Stromal cell of bone marrow (primary cell): ENCODE measurements at places on chromosomes 16 and 17.

- DNase-seq: no peak
Observed at GRCh38 chr17:72346306-72346705, 225.5 kb downstream of the SOX9 start.

GRCh38 chr17:31780483-31780882 lies 78.6 kb downstream of the COPRS start:
- DNase-seq: no peak

- DNase-seq: peak; percentile 93
Observed at GRCh38 chr16:69482410-69482991, 58.1 kb downstream of the CYB5B start.

DNA sequence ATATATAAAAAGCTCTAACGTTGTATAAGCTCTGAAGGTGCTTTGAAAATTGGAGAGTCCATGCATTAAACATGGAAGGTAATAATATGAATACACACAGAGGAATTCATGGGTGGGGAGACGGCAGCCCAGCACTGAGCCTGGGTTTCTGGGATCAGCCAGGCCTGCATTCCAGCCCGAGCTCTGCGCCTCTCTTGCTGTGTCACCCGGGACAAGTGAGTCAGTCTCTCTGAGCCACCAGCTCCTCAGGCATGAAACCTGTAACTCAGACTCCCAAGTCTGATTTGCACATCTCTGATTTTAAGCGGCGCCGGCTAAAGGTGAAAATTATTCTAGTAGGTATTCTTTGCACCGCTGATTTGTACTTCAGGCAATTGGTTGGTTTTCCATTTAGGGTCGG lies 238.8 kb downstream of the MRTFB start:
- no peak for DNase-seq

- no peak for DNase-seq
Observed at GRCh38 chr16:57724531-57724930, 11.0 kb upstream of the KATNB1 start.

GRCh38 chr17:76527430-76528111 lies 9.9 kb downstream of the CYGB start:
- DNase-seq: peak; percentile 76

DNA sequence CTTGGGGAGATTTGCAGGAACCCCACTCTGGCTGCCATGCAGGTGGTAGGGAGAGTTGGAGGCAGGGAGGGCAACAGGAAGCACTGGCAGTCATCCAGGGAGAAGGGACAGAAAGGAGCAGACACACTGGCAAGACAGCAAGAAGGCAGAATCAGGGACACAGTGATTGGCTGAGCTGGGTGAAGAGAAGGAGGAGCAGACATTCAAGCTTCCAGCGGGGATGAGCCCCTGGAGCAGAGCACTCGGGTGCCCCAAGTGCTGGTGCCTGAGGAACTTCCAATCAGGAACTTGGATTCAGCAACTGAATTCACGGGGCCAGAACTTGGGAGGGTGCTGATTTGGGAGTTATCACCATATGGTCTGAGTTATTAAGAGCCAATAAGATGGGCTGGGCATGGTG lies 6.3 kb upstream of the ITGA3 start:
- no peak for DNase-seq

GRCh38 chr16:14284930-14285512 lies 213.9 kb downstream of the MRTFB start:
- DNase-seq: no peak
